T-helper 17 cell (primary cell): ENCODE measurements at places on chromosomes 11 and 22. TPM values are rescaled to one million over a fixed set of nuclear protein-coding genes. Genes with fewer than 3 reads are reported as not detected.

GRCh38 chr11:91691872-91692271 lies 532.7 kb upstream of the FAT3 start:
- no peak for DNase-seq

DNA sequence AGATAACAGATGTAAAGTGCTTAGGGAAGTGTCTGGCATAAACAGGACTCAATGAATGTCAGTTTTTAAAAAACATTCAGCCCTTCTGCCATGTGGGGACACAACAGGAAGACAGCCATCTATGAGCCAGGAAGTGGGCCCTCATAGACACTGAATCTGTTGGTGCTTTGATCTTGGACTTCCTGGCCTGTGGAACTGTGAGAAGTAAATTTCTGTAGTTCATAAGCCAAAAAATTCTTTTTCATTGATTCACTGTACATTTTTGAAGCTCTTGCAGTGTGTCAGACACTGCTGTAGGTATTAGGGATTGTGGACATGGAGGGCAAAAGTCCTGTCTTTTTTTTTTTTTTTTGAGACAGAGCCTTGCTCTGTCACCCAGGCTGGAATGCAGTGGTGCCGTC lies 188.6 kb downstream of the HIPK3 start:
- no peak for DNase-seq

GRCh38 chr11:23010790-23011335 lies 150.6 kb upstream of the CCDC179 start:
- DNase-seq: no peak

GRCh38 chr22:40960145-40960544 lies 9.0 kb downstream of the RBX1 start:
- DNase-seq: no peak

DNA sequence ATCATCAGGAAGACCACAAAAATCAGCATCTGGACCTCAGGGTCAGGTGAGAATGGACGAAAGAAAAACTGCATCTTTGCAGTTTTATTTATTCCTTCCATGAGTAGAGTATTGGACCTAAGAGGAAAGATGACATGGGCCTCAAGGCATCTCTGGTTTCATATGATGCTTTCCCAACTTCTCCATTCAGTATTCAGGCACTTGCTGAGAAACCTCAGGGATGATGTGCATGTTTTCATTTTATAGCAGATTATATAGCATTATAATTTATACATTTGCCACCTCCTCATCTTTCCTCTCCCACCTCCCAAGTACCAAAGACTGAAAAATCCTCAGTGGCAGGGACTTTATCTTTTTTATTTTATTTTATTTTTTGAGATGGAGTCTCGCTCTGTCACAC lies at the start of gene OR10V1:
Gene OR10V1 (minus strand): TSS at position 101 of the 400 bp plus-strand sequence. CDS start 0 bp downstream, at position 101.
- DNase-seq: no peak

GRCh38 chr22:22825213-22825593 lies 62.4 kb upstream of the IGLL5 start:
- no peak for DNase-seq

DNA sequence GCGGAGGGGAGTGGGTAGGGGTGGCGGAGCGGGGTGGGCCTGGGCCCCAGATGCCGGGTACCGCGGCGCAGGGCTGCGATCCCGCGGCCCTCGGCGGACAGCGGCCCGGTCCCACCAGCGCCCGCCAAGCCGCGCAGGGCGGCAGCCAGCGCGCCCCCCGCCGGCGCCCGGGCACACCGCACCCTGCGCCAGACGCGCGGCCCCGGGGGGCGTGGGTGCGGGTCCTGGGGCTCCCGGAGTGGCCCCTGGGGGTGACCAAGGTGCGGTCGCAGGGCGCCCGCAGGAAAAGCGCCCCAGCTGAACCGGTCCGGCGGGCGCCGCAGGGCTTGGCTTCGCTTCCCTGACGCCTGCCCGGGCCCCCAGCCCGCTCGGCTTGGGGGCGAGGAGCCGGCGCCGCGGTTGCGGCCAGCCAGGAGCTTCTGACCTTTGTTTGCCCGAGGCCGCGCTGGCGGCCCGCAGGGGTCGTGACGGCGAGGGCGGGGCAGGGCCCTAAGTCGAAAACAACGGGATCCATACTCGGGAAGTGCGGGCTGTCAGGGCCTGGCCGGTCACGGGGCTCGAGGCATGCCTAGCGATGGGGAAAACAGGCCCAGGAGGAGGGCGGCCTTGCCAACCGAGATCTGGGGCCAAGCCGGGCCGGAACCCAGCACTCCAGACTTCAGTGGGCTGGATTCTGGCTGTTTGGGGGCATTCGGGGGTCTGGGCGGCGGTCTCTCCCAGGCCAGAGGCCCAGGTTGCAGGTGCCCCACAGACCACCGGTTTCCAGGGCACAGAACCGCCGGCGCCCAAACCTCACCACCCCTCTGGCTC lies 581 bp upstream of the AP5B1 start:
- no peak for DNase-seq

DNA sequence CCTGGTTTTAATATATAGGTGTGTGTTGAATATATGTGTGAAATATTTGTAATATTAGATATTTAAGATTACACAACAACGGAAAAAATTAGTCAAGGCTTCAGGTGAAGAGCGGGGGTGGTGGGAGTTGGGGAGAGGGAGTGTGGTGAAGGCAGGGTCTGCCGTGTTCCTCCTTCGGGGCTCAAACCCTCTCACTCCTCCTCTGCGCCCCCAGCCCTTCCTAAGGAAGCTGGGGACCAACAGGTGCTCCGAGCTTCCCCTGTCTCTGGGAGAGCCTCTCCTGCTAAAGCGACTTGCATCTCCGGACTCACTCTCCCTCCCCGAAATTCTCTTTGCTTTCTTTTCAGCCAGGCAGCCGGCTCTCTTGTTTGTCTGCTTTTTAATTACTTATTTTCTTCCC lies 960 bp upstream of the CADM1 start:
- DNase-seq: no peak

DNA sequence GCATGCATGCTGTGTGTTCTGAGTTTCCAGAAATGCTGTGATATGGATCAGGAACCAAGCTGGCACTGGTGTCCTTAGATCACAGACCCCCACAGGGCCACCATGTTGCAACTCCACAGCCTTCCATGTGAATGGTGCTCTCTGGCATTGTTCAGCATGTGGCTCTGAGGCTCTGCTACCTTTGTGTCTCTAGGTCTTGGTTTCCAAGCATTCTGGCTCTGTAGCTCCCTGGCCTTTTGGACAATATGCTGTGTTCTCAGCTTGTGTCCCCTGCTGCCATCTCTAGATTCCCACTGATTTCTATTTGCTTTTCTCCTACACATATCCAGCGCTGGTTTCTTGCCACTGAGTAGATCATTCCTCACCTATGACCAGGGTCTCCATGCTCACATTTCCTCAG lies 3.9 kb downstream of the SPTBN2 start:
- no peak for DNase-seq

DNA sequence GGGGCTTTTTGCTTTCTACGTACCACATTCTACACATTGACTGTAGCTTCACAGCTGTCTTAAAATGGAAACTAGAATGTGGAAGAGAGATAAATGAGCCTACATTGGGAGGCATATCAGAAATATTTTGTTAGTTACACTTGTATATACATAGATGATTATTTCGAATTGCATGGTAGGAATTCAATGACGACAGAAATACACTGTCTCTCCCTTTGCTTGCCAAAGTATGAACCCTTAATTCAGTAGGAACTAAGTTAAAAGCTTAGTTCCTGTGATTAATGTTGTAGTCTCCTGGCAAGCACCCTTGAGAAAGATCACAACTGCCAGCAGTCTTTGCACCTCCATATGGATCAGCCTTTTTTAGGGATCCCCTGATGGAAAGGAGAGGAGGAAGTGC lies 10.1 kb downstream of the C11orf87 start:
- DNase-seq: no peak

- no peak for DNase-seq
Measured at GRCh38 chr11:130573767-130574166, 125.3 kb downstream of the ADAMTS15 start.

DNA sequence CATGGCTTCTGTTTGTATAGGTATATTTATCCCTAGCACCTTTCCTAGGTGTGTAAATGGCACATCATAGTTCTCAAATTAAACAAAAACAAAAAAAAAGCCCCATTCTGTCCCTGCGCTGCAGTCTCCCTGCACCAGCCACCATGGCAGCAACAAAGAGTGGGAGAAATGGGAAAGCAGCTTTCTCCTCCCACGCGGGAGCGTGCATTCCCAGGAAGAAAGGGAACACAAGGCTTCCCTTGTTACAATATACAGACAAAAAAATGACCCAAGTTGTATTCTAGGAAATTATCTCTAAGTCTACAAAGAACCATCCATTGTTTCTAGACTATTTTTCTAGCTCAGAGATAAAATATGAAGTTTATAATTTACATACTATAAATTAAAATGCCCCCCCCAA lies 16.1 kb upstream of the TMPRSS5 start:
- no peak for DNase-seq

DNA sequence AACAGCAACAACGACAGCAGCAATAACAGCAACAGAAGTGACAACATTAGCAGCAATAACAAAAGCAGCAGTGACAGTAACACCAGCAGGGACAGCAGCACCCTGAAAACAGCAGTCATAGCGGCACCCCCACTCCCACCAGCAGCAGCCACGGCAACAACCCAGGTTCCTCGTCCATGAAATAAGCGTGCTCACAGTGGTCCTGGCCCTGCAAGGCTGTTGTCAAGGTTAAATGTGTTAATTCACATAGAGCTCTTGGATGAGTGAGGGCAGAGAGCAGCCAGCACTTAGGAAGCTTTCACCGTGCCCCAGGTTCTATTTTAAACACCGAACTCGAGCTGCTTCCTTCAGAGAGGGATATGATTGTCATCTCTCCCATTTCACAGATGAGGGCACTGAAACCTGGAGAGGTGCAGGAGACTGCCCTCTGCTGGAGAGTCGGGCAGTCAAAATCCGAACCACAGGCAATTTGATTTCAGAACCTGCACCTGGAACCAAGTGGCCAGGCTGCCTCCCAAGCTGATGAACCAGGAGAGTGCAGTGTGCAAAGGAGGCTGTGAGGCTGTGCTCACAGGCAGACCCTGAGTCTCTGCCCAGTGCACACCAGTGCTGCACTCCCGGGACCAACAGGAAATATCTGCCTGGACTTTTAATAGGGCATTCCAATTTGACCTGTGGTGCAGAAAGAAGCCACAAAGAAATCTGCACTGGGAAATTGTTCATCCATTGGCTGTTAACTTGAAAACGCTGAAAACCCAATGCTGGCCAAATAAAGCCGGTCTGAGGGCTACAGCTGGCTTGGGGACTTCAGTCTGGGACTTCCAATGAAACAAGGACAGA lies 22.9 kb upstream of the FGF3 start:
- no peak for DNase-seq

- DNase-seq: no peak
Measured at GRCh38 chr11:104422324-104422944, 258.5 kb upstream of the PDGFD start.

DNA sequence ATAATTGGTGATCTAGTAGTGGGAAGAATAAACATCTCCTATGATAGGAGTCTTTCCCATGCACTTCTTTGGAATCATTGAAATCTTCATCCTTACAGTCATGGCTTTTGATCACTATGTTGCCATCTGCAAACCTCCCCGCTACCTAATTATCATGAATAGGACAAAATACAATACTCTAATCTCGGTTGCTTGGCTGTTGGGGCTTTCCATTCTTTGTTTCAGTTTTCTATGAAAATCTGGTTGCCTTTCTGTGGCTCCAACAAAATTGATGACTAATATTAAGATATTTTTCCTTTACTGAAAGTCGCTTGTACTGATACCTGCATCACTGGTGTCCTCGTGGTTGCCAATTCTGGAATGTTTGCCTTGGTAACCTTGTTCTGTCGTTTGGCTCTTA lies 11.9 kb downstream of the OR4C6 start:
- DNase-seq: no peak

DNA sequence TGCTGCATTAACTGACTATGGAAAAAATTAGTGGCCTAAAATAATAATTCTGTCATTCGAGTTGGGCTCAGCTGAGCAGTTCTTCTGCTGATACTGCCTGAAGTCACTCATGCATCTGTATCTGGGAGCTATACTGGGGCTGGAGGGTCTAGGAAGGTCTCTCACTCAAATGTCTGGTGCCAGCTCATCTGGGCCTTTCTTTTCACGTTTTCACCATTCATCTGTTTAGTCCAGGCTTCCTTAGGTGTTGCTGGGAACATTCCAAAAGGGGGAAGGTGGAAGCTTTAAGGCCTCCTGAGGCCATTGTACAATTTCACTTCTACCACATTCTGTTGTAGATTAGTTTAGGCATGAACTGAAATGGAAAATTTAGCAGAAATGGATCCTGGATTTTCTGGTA lies 28.0 kb downstream of the YAP1 start:
- no peak for DNase-seq

- no peak for DNase-seq
Measured at GRCh38 chr11:129612447-129612961, 203.1 kb upstream of the TMEM45B start.

- DNase-seq: no peak
Measured at GRCh38 chr11:17855531-17856290, 121.1 kb downstream of the KCNC1 start.

DNA sequence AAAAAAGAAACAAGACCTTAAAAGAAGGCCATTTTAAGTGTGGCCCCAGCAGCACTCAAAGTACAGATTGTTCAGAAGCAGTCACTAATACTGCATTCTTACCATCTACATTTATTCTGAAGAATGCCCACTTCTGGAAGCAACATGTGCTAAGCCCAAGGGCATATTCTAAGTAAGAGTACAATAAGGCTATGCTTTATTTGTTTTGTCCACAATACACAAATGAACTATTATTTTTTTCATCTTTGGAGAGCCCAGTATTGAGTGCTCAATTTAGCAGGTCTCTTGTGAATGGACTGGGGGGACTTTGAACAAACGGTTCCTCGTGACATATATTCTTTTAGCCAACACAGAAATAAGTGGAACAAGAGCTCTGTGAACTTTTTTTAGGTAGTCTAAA lies 191.4 kb upstream of the CHORDC1 start:
- DNase-seq: no peak

DNA sequence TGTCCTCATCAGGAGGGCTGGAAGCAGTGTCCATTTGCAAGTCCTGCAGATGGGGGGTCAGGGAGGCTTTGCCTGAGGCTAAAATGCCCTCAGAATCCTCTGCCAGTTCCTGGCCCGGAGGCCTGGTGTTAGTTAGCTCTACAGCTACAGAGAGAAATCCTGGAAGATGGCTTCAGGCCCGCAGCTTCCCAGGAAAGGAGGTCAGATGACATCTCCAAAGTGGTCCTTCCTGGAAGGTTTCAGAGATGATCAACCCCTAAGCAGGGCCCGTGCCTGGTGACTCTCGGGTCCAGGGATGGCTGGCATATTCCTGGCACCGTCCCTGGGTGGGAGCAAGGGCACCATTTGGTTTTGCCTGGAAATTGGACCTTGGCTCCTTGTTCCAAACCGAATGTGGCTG lies 959.1 kb downstream of the BRD1 start:
- DNase-seq: no peak

GRCh38 chr22:34950489-34950888 lies 115.5 kb upstream of the ISX start:
- no peak for DNase-seq

- DNase-seq: peak; percentile 3
Measured at GRCh38 chr22:20305894-20306645, 13.8 kb downstream of the DGCR6L start.

Gene GLYATL2
- not detected for total RNA-seq

Gene PRPF19
- 66.7 TPM for total RNA-seq

Gene SSH3
- 12.8 TPM for total RNA-seq

Gene CARD18
- not detected for total RNA-seq

Gene BRSK2
- 0.25 TPM for total RNA-seq

Gene OR52E2
- not detected for total RNA-seq

Gene HEPN1
- not detected for total RNA-seq

Gene MYOD1
- total RNA-seq: not detected

Gene TEX54
- not detected for total RNA-seq

Gene SLC15A3
- 11.2 TPM for total RNA-seq
